ENCODE measurements at places on chromosomes 5 and 9. TPM values are rescaled to one million over a fixed set of nuclear protein-coding genes. Genes with fewer than 3 reads are reported as not detected.

The MORN5 gene
- total RNA-seq, result not detected

The MCC gene
- total RNA-seq, result 31.6 TPM

The ZNF366 gene
- total RNA-seq, result 8.1 TPM

The SLC46A2 gene
- not detected for total RNA-seq

The ACOT12 gene
- not detected for total RNA-seq

The AQP7 gene
- total RNA-seq, result 150 TPM

The TMC1 gene
- 0.25 TPM for total RNA-seq

The PDE6A gene
- total RNA-seq, result 0.22 TPM

The PNPLA7 gene
- total RNA-seq, result 9.0 TPM
